Activated T-cell treated with anti-CD3 and anti-CD28 coated beads for 24 hours (primary cell): ENCODE measurements at places on chromosomes 16 and 17.

DNA sequence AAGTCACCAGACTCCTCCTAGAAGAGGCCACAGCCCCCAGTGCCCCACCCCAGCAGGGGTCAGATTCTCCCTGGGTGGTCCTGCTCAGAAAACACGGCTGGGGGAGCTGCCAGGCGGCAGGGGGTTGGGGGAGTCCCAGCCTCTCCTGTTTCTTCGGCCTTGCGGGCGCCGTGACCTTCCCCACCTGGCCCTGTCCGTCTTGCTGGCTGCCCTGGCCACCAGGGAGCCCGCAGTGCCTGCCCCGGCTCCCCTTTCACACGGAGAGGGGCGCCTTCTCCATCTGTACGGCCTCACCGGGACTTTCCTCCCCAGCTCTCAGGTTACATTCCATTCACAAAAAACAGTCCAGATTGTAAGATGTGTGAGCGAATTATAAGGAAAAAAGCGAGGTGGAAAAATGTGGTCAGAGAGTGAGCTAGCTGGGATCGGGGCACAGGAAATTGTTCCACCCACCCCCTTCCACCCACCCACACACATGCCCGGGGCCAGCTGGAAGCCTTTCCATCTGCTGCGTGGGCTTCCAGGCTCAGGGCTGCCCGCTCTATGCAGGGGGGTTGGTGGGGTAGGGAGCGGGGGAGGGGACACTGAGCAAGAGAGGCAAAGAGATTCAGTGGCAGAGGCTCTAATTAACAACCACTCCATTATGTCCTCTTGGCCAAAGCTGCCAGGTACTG is 14.6 kb upstream of the CIBAR2 start:
- DNase-seq: no peak

DNA sequence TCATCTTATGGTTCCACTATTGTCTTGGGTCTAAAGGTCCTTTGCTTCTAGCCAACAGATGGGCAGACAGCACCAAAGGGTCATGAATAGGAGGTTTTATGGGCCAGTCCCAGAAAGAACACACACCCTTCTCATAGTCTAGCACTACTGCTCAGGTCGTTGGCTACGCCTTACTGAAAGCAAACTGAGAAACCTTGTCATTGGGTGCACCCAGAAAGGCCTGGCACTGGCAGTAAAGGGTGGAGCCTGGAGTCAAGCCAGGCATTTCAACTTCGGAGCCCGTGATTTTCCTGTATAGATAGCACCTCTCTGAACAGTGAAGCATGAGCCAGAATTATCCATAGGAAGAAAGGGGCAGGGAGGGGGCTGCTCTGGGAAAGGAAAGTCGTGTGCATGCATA is 74.9 kb downstream of the VAT1L start:
- no peak for DNase-seq

GRCh38 chr16:73172241-73172972 is 124.5 kb upstream of the ZFHX3 start:
- no peak for DNase-seq

- DNase-seq: no peak
These were observed 417.0 kb downstream of the HS3ST3B1 start for GRCh38 chr17:14717859-14718258.

DNA sequence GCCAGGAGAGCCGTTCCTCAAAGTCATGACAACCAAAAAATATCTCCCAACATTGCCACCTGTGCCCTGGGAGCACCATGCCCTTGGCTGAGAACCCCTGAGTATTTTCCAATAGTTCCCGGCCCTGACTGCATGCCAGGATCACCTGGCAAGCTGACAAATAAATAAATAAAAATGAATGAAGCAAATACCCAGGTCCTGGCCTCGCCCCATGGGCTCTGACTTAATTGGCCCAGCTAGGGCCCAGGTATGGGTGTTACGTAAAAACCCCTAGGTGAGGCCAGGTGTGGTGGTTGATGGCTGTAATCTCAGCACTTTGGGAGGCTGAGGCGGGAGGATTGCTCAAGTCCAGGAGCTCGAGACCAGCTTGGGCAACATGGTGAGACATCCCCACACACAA is 2.7 kb upstream of the C16orf74 start:
- no peak for DNase-seq

GRCh38 chr17:80028030-80028429 is 7.6 kb downstream of the TBC1D16 start:
- DNase-seq: no peak

DNA sequence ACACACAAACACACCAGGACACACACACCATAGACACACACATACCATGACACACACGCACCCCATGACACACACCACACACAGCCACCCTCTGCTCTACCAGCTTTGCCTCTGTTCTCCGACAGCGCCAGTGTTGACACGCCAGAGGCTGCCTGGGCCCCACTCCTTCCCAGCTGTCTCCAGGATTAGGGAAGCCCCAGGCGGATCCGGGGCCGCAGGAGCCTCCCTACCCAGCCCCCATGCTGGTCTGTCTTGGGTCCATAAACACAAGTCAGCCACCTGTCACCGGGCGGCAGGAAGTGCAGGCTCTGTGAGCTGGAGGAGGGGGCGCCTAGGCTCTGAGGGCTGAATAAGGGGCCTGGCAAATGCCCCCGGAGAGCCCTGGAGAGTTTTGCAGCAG is 10.5 kb downstream of the TBC1D16 start:
- no peak for DNase-seq

DNA sequence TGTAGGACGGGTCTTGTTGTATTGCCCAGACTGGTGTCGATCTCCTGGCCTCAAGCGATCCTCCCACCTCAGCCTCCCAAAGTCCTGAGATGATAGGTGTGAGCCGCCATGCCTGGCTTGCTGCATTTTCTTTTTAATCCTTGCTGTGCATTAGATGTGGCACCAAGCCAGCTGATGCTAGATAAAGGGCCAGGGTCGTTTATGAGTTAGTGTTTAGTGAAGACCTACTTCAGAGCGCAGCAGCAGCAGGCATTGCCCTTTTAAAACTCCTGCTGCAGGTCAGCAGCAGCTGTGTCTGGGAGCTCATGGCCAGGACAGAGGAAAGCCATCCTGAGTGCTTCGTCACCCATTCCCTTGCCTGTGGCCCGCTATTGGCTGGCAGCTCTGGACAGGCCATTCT is 237.3 kb downstream of the CCDC182 start:
- no peak for DNase-seq

- DNase-seq: no peak
These were observed 8.4 kb upstream of the CYLD start for GRCh38 chr16:50733468-50733867.

- no peak for DNase-seq
These were observed 7.2 kb upstream of the TNFRSF17 start for GRCh38 chr16:11957591-11958395.

- DNase-seq: no peak
These were observed 214.9 kb downstream of the CEP112 start for GRCh38 chr17:65977041-65977440.

DNA sequence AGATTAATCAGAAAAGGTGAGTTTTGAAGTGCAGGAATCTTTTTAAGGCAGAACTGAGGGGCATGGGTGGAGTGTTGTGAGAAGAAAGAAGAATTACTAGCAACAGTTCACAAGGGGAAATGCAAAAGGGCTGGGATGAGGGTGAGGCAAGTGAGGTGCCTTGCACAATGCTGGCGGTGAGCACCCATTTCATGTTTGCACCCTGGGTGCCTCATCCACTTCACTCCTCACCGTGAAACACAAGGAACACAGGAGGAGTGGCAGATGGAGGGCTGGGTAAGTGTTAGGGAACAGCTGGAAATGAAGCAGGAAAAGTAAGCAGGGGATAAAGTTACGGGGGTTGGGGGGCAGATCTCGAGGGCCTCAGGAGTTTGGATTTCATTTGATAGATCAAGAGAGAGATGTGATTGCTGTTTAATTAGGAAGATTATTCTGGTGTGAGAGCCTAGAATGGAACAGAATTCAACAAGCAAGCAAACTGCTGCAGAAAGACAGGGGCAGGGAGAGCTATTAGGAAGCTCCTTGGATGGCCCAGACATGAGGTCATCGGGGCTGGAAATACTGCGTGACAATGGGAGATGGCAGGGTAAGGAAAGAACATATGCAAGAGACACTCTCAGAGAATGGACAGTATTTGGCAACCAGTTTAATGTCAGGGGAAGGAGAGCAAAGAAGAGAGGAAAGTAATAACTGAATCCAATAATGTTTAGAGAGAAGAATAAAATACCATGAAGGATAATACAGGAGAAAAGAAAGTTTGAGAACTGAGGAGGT is 8.3 kb upstream of the HEATR6 start:
- no peak for DNase-seq

GRCh38 chr17:16933317-16934132 is 38.4 kb downstream of the TNFRSF13B start:
- DNase-seq: no peak

- no peak for DNase-seq
These were observed 39.2 kb upstream of the GSE1 start for GRCh38 chr16:85573696-85574641.

DNA sequence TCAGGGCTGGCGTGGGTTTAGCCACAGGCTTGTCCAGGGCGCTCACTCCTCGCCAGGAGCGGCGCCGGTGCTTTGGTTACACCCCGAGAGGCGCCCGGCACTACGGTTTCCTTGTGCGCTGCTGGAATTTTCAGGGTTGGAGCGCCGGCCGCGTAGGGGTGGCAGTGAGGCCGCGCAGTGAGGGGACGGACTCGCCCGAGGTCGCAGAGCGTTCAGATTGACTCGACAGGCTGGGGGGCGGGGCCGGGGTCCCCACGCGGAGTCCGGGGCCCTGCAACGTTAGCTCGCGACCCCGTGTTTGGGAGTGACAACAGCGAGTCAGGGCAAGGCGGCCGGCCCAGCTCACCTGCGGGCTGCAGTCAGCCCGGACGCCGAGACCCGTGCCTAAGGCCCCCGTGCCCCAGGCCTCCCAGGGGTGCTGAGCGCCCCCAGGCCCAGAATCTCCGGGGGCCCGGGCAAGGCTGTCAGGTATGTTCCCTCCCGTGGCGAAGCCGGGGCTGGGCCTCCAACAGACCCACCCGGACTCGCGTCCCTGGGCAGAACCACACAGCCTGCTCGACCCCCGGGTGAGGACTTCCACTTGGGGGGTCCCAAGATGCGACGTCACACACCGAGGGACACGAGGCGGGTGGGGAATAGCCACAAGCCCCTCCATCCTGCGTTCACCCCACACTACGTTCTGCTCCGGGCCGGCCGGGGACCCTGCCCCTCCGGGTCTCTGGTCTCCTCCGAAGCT is 1.3 kb upstream of the ACTG1 start:
- no peak for DNase-seq

- no peak for DNase-seq
These were observed 48.5 kb downstream of the HAPSTR1 start for GRCh38 chr16:9139965-9140364.

GRCh38 chr17:27489045-27489715 is 32.9 kb downstream of the KSR1 start:
- DNase-seq: no peak

GRCh38 chr17:5793899-5794298 is 209.6 kb upstream of the NLRP1 start:
- DNase-seq: no peak

DNA sequence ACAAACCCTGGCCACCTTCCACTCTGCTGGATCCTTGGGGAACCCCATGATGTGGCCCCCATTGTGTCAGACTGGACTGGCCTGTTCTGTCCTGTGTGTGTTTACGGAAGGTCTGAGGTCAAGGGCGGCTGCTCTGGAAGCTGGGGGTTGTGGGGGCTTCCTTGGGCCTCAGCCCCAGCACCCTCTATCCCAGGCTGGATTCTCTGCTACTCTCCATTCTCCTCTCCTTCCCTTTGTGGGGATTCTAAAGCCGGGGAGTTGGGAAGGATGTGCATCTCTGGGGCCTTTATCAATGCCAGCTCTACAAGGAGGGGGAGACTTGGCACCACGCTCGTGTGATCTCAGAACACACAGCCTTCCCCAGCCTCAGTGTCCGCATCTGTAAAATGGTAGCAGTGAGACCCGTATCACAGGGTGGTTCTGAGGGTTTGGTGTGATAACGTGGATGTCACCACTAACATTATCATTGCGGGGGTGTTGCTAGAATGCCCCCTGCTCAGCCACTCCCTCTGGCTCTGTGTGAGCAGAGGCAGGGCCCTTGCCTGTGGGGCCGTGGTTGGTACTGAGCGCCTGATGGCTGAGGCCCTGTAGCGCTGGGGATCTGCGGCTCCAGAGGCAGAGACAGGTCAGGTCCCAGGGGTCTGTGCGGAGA is 18.1 kb downstream of the ADGRG1 start:
- no peak for DNase-seq

DNA sequence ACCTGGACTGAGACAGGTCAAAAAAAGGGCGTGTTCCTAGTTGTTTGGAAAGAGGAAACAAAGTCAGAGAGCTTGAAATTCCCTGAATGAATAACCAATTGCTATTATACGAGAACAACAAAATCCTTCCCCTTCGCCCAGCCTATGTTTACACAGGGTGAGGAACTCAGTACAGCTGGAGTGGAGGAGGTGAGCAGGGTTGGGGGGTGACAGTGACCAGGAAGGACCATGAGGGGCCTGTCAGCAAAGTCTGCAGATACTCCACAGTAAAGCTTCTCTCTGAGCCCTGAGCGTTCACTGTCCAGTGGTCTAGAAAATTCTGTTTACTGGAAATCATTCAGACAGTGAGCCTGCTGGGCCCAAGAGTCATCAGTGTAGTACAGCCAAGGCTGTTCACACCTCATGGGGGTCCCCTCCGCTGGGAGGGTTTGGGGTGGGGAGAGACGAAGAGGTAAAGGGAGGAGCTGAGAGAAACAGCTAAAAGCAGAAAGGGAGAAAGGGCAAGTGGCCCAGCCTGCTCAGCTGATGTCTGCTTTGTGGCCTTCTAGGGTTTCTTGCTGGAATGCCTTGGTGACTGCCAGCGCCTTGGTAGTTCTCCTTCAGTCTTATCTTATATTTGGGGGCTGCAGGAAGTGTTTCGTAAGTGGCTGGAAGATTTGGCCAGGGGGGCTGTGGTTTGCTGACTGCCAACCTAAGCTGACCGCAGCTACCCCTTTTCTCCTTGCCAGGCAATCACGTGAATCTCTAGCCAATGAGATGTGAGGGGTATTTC is 5.7 kb downstream of the DUSP3 start:
- DNase-seq: no peak

DNA sequence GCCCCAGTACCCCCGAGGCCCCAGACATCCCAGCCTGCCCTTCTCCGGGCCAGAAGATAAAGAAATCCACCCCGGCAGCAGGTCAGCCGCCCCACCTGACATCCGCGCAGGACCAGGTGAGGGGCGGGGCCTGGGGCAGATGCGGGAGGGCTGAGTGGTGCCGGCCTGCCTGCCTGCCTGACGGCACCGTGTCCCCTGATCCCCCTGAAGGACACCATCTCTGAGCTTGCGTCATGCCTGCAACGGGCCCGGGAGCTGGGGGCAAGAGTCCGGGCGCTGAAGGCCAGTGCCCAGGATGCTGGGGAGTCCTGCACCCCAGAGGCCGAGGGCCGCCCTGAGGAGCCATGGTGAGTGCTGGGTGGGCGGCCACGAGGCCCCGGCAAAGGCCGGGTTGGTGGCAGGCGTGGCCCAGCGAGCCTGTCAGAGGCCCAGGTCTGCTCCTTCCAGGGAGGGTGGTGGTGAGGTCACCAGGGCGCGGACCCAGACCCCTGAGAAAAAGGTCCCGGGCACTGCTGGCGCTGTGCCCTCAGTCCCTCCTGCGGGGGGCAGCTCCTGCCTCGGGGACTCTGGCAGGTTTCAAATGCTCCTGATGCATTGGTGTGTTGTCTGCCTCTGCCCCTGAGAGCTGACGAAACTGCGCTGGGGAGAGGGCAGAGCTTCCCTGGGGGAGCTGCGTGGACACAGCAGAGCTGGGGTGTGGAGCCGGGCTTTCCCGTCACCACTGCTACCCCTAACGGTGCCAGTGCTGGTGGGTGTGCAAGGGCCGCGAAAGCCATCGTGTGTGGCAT is 1.2 kb downstream of the CDT1 start:
- DNase-seq: no peak
